ENCODE measurements at places on chromosomes 1 and 21.
A peak's percentile ranks its signal among the peaks of the same experiment; 100 is the strongest.

- no peak for DNase-seq
These were observed 129.8 kb downstream of the S1PR1 start for GRCh38 chr1:101366513-101367215.

DNA sequence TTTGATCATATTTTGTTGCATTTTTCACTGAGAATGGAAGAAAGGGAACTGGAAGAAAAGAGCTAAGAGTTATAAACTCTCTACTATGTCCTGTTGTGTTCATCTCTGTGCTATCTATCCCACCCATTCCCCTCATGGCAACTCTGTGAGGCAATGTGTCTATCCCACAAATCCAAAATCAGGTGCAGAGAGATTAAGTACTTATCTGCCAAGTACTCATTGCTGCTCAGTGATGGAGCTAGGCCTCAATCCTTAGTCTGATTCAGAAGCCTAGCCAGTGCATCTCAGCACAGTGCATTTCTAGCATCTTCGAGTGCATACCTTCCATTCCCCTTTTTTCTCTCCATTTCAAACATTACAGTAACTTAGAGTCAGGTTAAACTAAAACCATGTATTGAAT, 270.6 kb downstream of the TPR start:
- no peak for DNase-seq

- DNase-seq = no peak
These were observed 67.8 kb downstream of the NTMT2 start for GRCh38 chr1:170213596-170213995.

- DNase-seq = no peak
These were observed 294.9 kb downstream of the LRRIQ3 start for GRCh38 chr1:73903092-73903491.

GRCh38 chr1:10143961-10144485, 66.3 kb upstream of the KIF1B start:
- DNase-seq = no peak

GRCh38 chr1:26820784-26821269, 5.7 kb upstream of the ZDHHC18 start:
- DNase-seq = peak; percentile 64

- DNase-seq = no peak
These were observed 313.3 kb upstream of the VAMP3 start for GRCh38 chr1:7457811-7458210.

- peak; percentile 66 for DNase-seq
These were observed 48.1 kb downstream of the TENT5C start for GRCh38 chr1:117653732-117654492.

- DNase-seq = no peak
These were observed 76.9 kb downstream of the SLC66A1 start for GRCh38 chr1:19388980-19389379.

DNA sequence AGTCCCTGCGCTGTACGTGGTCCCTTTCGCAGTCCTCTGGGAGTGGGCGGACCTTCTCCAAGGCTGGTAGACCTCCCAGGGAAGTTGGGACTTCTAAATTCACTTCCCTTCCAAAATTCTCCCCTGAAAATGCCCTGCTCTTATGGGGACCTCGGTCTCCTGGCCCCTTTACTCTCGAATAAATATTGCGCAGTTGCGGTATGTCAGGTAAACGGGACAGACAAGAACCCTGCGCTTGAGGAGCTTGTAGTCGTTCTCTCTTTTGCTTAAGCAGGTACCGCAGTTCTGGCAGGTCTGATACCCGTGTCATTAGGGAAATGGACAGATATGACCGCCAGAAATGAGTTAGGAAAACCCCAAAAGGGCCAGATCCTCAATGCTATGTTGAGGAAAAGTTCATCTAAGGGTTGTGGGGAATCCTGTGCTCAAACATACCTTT, 561 bp downstream of the KIF2C start:
- DNase-seq = no peak

DNA sequence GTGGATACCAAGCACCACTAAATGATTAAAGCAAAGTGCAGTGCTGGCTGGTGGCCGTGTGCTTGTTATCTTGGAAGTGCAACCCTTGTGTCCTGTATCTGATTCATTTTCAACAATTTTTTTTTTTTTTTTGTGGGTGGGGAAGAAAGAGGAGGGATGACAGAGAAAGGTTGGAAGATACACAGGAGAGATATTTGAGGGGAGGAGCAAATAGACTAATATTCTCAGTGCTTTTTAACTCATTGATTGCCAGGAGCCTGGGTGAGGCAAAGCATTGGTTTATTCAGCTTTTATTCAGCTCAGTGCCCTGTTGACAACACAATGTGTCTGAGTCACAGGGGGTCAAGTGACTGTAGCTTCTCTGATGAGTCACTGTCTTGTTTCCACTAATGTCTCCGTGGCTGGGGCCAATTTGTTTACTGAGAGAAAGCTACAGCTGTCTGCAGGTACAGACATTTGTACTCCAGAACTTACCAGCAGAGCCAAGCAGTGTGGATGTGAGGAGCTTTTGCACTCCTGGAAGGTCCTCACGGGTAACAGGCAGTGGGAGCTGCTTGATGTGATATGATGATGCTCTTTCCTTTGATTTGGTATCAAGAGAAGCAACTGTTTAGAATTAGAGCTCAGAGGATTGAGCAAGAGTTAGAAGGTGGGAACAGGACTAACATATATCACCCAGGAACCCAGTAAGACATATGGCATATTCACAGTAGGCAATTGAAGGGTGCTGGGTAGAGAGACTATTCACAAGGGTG, 23.6 kb upstream of the DNM3 start:
- DNase-seq = peak; percentile 77

- no peak for DNase-seq
These were observed 21.4 kb upstream of the BLACAT1 start for GRCh38 chr1:205477121-205477758.

- DNase-seq = no peak
These were observed 45.9 kb downstream of the NID1 start for GRCh38 chr1:236018885-236019453.

DNA sequence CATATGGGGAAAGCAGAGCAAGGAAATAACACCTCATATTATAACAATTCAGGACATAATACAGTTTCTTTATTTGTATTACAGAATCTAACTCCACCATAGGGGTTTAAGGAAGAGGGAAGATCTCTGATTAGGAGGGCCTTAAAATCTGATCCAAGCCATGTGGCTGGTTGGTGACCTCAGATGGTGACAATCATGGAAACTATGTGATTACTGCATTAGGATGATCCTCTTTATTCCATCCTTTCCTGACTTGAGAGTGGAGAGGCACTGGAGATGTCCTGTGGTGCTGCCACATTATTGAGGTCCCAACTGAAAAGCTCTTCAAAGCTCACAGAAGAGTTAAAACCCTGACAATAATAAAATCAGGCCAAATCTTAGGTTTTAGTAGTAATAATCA, 168.1 kb upstream of the BEND5 start:
- DNase-seq = no peak

- no peak for DNase-seq
These were observed 78.5 kb upstream of the DPYD start for GRCh38 chr1:97999320-97999719.

- DNase-seq = no peak
These were observed 54.1 kb upstream of the LRRC7 start for GRCh38 chr1:69513601-69514000.

GRCh38 chr1:157400766-157401165, 151.5 kb downstream of the FCRL5 start:
- no peak for DNase-seq

GRCh38 chr1:190908246-190908645, 430.6 kb upstream of the BRINP3 start:
- no peak for DNase-seq

DNA sequence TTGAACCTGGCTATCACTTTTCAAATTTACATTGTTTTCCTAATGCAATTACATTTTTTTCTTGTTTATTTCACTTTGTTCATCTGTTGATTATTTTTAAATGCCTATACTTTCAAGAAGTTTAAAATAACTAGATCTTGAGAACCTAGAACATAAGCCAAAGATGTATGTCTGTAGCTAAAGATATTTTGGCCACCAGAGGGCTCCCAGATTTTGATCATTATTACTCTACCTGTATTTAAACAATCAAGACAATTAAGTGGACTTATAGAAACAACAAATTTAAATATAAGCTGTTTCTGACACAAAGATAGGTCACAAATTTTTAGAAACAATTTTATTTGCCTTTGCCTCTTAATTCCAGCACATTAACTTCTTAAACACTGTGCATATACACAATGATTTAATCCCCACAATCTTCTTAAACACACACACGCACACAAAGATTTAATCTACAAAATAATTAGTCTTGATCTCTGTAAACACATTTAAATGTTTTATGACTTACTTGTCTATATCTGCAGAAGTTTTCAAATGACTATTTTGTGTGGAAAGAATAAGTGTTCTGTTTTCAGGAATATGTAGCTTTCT, 380.0 kb downstream of the DSCAM start:
- DNase-seq = no peak

DNA sequence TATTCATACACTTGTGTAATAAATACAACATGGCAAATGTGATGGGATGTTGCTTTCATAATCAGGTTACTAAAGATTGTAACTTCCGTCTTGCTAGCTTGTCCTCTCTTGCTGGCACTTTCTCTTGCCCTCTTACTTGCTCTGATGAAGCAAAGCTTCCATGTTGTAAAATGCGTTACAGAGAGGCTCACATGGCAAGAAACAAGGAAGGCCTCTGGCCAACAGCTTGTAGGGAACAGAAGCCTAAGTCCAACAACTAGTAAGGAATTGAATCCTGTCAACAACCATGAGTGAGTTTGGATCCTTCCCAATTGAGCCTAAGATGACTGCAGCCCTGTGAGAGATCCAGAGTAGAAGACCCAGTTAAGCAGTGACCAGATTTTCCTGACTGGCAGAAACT, 15.4 kb downstream of the TMED5 start:
- DNase-seq = no peak

DNA sequence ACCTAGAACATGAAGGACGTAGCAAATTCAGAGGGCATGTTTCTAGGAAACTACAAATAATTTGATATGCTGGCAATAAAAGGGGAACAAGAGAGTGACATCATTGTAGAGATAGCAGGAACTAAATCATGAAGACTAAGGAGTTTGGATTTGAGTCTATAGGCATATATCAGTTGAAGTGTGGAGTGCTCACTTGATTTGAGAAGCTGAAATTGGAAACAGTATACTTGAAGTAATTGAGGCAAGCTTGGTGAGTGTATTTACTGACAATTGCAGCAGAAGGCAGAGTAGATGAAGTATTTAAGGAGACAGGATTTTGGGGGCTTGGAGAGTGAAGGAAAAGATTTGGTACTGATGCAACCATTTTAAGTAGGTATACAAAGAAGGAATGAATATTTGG, 6.4 kb upstream of the TMCO2 start:
- no peak for DNase-seq

GRCh38 chr1:78275456-78275855, 215.3 kb upstream of the PTGFR start:
- DNase-seq = no peak

GRCh38 chr21:31184459-31184858, 146.2 kb upstream of the KRTAP19-8 start:
- peak; percentile 78 for DNase-seq

DNA sequence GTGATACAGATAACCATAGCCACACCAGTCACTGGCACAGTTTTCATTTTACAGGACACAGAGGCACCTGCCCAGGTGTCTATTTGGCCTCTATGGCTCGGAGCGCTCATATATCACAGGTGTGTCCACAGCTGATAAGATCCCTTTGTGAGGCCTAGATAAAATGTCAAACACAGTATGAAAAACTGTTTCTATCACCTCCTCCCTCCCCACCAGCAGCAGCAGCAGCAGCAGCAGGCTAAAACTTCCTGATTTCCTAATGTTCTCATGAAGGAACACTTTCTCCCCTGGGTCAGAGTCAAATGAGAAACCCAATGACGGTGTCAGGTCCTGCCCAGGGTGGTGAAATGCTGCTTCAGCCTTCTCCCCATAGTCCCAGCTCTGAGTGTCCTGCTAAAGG, 24.4 kb downstream of the ELAPOR1 start:
- DNase-seq = no peak

DNA sequence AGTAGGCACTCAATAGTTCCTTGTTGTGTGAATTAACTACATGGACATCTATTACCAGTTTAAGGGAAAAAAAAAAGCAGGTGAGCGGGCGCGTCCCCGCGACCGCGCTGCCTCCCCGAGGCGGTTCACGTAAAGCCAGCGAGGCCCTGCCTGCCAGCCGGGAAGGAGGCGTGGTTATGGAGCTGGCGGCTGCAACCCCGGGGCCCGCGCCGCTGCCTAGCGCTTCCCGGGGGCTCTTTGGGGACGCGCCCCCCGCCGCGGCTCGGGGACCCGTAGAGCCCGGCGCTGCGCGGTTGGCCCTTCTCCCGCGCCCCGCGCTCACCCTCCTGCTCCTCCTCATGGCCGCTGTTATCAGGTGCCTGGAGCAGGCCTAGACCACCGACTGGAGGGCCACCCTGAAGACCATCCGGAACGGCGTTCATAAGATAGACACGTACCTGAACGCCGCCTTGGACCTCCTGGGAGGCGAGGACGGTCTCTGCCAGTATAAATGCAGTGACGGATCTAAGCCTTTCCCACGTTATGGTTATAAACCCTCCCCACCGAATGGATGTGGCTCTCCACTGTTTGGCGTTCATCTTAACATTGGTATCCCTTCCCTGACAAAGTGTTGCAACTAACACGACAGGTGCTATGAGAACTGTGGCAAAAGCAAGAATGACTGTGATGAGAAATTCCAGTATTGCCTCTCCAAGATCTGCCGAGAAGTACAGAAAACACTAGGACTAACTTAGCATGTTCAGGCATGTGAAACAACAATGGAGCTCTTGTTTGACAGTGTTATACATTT, 2.6 kb upstream of the CC2D1B start:
- peak; percentile 74 for DNase-seq

GRCh38 chr1:41656825-41657500, 172.5 kb upstream of the EDN2 start:
- no peak for DNase-seq

DNA sequence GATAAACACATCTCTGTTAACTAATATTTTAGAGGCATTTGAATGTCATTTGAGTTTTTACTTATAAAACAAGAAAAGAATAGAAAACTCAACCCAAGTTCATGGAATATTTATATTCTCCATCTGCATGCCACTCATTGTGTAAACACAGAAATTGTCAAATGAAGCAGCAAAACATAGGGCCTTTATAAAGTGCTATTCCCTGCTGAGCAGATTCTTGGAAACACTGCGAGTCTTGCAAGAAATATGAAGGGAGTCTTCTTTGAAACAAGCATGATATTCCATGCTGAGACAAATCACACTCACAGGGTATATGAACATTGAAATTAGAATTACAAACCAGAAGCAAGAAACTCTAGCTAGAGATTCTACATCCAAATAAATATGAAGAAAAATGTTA, 655.8 kb downstream of the BRINP3 start:
- no peak for DNase-seq

- DNase-seq = no peak
These were observed 57.0 kb downstream of the WARS2 start for GRCh38 chr1:119083479-119083878.

DNA sequence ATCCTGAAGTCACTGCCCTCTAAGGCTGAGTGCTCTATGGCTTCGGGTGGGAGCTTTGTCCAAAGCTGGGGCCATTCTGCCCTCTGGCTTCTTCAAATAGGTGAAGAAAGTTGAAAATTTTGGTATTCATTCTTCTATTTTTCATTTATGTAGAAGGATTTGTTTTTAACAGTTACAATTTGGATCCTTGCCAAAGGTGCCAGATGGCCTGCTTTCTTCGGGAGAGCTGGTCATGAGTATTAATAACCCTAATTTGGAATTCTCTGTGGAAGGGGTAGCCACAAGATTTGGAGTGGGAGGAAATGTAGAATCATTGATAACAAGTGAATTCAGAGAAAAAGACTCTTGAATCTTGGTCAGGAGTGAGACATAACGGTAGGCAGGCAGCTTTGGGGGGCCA, 370.4 kb upstream of the ST6GALNAC5 start:
- DNase-seq = no peak

- DNase-seq = no peak
These were observed 400.6 kb downstream of the NTNG1 start for GRCh38 chr1:107541412-107541811.
